ENCODE measurements at places on chromosomes 4 and X. TPM values are rescaled to one million over a fixed set of nuclear protein-coding genes. Genes with fewer than 3 reads are reported as not detected.

Gene CLNK
- total RNA-seq = 0.10 TPM

Gene CSAG3
- not detected for total RNA-seq

Gene TMEM35A
- total RNA-seq = 40.0 TPM

Gene CT45A1
- not detected for total RNA-seq

Gene NPNT
- total RNA-seq = 0.76 TPM

Gene FRAS1
- total RNA-seq = 0.59 TPM

Gene HTRA3
- total RNA-seq = 1.3 TPM

Gene SLC26A1
- 7.1 TPM for total RNA-seq

Gene ZFP42
- not detected for total RNA-seq

Gene STBD1
- total RNA-seq = 1.3 TPM

All from motor neuron (in vitro differentiated cells).